ENCODE measurements at places on chromosomes 16 and 17.

DNA sequence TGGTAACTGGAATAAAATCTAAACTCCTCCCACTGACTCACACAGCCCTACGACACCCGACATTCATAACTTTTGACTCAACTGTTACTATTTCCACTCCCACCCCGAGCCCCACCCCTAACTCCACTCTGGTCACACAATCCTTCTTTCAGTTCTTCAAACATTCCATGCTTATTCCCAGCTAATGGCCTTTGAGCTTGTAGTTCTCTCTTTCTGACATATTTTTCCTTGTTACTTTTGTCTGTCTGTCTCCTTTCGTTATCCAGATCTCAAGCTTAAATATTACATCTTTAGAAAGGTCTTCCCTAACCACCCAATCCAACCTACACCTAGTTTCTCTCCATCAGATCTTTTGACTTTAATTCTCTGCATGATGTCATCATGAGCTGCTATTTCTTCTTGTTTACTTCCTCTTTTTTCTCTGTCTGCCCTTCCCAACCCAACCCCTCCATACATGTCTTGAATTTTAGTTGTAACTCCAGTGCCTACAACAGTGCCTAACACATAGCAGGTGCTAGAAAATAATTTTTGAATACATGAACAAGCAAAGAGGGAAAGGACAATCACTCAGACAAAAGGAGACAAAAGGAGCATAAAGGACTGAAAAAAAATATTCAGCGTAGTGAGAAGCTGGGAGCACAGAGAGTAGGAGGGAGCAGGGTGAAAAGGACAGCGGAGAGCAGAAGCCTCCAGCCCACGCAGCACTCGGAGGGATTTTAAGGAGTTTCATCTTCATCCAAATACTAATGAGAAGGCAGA, 65.2 kb upstream of the SMIM36 start:
- peak; percentile 48 for DNase-seq

DNA sequence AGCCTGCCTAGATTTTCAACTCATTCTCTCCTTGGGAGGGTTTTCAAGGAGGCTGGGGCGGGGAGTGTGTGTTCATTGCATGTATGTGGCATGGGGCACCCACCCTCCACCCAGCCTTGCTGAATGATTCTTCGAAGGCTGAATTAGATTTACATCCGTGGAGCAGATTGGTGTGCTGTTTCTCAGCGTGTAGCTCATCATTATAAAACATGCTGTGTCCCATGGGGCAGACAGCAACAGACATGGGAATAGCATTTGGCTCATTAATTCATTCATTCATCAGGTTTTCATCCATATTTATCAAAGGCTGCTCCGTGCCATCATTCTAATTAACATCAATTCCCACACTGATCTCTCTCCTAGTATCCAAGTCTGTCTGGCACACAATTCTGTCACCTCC, 10.6 kb upstream of the CD300A start:
- DNase-seq: no peak

DNA sequence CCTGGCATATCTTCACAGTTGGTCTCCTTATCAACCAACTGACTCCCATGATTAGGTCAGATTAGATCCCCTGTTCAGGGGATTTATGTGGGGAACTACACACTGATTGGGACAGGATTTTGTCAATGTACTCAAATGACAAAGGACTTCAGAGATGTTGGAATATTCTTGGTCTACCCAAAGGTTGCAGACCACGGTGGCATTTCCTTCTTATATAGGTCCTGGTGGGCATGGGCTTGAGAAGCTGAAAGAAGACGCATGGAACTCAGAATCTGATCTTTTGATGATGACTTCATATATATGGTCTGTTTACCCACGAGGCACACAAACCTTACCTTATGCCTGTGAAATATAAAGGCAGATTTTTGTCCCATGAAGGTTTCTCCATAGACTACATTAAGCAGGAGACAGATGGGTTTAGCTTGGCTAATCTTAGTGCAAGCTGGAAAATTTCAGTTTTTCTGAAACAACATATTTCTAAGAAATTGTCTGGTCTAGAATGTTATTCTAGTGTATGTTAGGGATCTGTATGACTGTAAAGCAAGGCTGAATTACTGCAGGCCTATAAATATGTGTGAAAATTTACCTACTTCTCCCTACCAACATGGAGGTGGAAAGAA, 33.5 kb downstream of the HLF start:
- DNase-seq: no peak

GRCh38 chr17:82160075-82160474, 52.6 kb downstream of the CCDC57 start:
- DNase-seq: no peak

GRCh38 chr16:10490141-10490540, 90.3 kb downstream of the EMP2 start:
- no peak for DNase-seq

GRCh38 chr17:79464318-79465010, 146.4 kb downstream of the RBFOX3 start:
- DNase-seq: no peak

GRCh38 chr16:71360378-71360777, 1.9 kb downstream of the CALB2 start:
- DNase-seq: peak; percentile 69

- peak; percentile 9 for DNase-seq
Observed at GRCh38 chr17:27323538-27324215, 29.8 kb downstream of the WSB1 start.

- no peak for DNase-seq
Observed at GRCh38 chr17:57266902-57267311, 10.6 kb downstream of the MSI2 start.

GRCh38 chr17:17469996-17470395, 6.8 kb upstream of the MED9 start:
- DNase-seq: no peak

DNA sequence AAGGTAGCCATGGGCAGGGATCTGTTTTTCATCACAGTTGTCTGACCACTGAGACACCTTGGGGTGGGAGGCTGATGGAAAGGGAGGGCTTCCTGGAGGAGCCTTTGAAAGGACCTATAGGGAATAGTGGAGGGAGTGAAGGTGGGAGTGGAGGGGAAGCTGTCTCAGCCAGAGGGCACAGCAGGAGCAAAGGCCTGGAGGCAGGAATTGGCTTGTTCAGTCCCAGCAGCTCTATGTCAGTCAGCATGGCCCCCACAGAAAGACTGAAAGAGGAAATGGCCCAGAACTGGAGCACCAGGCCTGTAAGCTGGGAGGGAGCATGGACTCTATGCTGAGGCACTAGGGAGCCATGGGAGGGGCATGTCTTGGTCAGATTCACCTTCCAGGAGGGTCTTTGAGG, 12.8 kb upstream of the CBFB start:
- no peak for DNase-seq

- DNase-seq: no peak
Observed at GRCh38 chr16:65698791-65699321, 577.0 kb upstream of the CDH11 start.

GRCh38 chr17:27904534-27905446, 11.6 kb upstream of the LYRM9 start:
- DNase-seq: no peak

DNA sequence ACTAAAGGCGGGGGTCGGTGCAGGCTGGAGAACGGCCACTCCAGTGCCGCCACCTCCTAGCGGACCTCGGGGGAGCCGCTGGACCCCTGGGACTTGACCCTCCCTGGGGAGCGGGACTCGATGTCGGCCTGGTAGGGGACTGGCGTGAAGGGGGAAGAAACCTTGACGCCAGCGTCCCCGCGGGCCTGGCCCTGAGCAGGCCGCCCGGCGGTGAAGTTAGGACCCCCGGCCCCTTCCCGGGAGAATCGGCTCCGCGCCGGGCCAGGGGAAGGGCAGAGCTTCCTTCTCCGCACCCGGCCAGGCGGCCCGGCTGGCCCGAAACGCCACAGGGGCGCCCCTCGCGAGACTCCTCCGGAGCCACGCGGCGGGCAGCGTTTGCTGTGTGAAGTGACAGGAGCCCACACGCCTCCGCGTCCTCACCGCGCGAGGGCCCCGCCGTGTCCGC, 389 bp downstream of the DUS1L start:
- no peak for DNase-seq

DNA sequence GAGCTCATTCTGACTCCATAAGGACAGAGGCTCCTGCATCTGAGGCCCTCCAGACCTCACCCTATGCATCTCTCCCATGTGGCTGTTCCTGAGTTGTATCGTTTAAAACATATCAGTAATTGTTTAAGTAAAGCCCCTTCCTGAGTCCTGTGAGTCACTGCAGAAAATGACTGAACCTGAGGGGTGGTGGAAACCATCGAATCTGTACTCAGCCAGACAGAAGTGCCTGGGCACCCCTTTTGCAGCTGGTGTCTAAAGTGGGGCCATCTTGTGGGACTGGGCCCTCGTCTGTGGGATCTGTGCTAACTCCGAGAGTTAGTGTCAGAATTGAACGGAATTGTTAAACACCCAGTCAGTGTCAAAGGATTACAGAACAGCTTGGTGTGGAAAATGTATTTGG, 25.4 kb downstream of the CMTM3 start:
- no peak for DNase-seq

- no peak for DNase-seq
Observed at GRCh38 chr17:73600103-73600871, 44.0 kb downstream of the SDK2 start.

DNA sequence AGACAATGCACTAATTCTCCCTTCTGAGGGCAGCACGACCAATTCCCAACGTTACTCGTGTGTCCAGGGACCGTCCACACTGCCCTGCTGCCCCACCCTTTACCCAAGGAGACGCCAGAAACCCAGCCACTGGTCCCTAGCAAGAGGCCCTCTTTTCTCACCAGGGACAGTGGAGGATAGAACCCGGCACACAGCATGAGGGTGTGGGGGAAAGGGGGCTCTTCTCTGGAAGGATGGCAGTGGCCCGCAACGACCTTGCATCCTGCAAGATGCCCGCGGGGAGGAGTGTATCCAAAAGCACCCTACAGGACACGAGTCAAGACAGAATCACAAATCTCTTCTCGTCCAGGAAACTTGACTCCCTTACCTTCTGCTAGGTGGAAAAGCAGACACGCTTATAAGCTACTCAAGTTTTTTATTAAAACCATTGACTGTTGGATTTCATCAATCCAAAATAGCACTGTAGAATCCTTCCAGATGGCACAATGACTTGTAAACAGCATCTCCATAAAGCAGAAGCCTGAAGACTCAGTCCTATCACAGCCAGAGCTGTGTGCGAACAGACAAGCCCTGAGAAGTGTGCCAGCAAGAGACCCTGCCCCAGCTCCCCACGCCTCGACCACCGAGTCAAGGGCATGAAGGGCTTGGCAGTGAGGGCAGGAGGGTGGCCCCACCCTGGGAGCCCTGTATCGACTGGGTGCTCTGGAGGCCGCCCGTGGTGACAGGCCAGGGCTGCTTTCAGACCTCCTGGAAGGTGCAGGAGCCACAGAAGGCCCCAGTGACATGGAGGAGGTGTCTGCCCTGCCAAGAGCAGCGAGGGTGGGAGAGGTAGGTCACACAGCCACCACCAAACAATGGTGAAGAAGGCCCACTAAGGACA, 103.8 kb downstream of the ANKRD11 start:
- DNase-seq: no peak

- DNase-seq: peak; percentile 52
Observed at GRCh38 chr17:31524926-31525800, 133.7 kb downstream of the RAB11FIP4 start.

Measured in HS-27A (cell line).